ENCODE measurements at places on chromosomes 1 and 21.

DNA sequence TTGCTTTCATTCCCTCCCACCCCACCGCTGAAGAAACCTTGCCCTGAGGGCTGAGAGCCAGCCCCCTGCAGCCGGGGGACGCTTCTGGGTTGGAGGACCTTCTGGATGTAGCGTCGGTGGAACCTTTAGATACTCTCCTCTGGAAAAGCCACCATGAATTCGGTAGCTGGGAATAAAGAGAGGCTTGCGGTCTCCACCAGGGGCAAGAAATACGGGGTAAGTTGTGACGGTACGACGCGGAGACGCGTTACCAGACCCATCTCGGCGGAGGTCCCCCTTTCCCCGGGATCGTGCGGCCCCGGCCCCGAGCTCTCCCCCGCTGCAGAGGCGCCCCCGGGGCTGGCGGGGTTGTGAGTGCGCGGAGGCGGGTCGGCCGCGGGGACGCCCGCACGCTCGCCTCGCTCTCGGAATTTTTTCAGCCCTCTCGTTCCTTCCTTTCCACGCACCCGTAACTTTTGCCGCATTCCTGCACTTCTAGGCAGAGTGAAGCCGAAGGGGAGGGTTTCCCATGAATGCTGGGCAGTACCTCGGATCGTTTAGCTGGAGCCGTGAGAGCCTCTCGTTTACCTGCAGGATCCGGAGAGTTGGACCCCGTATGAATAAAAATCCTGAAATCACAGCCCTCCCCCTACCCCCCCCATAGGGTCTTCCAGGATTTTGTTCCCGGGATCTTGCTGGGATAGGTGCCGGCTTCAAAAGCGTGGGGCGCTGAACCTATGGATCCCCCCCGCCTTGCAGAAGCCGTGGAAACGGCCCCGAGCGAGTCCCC is 671 bp downstream of the KIF26B start:
- peak; percentile 61 for DNase-seq

GRCh38 chr1:167545349-167545748 is 8.2 kb downstream of the CREG1 start:
- no peak for DNase-seq

DNA sequence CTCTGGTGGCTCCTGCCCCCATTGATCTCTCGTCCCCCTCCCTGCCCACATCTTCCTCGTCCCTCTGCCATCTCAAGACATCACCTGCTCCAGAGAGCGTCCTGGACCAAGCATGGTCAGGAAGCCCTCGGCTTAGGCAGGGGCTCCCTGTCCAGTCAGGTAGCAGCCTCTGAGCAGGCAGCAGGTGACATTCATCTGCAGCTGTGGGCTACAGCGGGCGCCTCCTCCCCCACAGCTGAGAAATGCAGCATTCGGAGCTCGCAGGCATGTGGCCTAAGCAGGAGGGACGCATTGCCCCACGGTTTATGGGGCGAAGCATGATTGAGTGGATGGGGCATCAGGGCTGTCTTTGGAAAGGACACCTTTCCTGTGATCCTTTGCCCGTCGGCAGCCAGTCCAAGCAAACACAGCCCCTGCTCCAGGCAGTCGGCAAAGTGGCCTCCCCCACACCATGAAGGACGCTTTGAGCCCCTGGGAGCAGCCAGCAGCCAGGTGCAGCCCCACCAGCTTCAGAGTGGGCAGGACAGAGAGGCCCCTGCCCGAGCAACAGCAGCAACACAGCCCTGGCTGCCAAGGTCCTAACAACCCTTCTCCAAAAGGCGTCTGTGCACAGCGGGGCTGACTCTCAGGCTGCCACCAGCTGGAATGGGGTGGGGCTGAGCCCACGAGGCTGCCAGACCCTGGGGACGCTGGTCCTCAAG is 234.1 kb upstream of the VAMP3 start:
- DNase-seq, result no peak

- no peak for DNase-seq
Observed at GRCh38 chr21:33937931-33938339, 22.3 kb upstream of the ATP5PO start.

GRCh38 chr1:186093437-186093836 is 281.6 kb downstream of the TPR start:
- no peak for DNase-seq

DNA sequence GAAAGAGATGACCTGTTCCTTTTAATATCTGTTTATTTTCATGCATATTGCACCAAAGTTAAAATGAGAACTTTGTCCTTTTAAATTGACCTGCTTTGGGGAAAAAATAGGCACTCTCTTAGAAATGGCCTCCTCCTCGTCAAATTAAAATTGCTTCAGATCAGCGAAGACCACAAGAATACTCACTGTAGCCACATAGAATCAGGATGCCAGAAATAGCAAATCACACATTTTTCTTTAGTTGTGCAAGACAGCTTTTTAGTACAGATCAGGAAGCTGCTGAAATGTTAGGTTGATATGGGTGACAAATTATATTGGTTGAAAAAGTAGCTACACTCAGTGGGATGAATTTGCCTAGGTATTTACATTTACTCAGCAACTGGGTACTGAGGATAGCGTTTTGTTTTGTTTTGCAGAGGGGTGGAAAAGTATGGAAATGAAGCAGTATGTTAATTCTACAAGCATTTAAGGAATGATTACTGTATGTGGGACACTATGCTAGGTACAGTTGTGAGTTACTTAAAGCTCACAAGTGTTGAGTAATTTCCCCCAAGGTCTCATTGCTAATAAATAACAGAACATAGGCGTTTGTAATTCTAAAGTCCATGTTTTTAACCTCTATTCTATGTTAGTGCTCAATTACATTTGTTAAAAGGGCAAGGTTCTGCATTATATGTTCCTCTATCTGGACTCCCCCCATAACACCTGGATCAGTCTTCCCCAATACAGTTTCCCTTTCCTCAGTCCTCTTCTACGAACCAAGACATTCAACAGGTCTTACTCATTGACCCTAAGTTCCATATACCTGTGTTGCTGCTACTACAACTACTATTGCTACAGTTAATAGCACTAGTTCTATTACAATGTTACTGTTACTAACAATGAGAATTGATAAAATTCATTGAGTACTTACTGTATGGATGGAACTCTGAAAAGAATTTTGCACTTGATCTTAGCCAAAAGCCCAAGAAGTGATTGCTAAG is 99.4 kb upstream of the S1PR1 start:
- DNase-seq, result no peak

- DNase-seq, result no peak
Observed at GRCh38 chr21:42317826-42318746, 2.9 kb upstream of the TFF3 start.

DNA sequence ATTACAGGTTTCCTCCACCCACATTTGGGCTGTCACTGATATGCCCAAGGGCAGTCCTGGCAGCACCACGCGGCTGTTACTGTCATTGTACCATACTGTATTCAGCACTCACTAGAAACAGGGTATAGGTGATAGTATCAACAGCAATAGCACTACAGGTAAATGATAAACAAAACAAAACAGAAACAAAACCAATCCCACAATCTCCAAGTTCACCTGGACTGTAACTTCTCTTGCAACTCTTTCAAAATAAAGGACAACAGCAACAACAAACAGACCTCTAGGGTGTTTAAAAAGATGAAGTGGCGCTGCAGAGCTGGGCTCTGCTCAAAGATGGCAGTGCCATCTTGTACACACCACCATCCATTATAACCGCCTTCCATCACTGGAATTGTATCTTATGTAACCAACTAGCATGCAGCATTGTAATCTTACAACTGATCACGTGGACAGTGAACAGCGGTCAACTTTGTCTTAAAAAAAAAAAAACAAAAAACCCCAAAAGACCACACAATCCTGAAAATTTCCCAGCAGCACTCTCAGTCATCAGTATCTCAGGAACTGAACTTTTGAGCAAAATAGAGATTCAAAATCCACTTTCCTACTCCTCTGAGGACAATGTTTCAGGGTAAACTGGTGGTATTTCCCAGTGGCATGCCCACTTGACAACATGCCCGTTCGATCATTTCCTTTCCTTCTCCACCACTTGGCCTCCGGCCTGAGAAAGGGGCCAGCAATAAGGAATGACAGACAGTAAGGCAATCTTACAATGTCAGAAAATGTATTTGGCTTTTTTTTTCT is 3.8 kb downstream of the IRF2BP2 start:
- peak; percentile 77 for DNase-seq

DNA sequence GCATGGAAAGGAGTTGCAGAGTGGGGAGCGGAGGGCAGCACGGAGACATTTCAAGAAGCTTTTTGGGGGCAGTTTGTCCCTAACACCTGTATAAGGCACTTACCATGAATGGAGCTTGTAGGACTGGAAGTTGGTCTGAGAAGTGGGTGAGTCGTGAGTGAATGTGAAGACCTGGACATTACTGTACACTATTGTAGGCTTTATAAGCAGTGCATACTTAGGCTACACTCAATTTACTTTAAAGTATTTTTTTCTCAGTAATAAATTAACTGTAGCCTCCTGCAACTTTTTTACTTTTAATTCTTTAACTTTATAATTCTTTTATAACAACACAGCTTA is 141.6 kb upstream of the ETV3 start:
- no peak for DNase-seq

- no peak for DNase-seq
Observed at GRCh38 chr1:193416226-193417024, 230.0 kb upstream of the B3GALT2 start.

- no peak for DNase-seq
Observed at GRCh38 chr1:222798116-222798515, 16.7 kb upstream of the DISP1 start.

DNA sequence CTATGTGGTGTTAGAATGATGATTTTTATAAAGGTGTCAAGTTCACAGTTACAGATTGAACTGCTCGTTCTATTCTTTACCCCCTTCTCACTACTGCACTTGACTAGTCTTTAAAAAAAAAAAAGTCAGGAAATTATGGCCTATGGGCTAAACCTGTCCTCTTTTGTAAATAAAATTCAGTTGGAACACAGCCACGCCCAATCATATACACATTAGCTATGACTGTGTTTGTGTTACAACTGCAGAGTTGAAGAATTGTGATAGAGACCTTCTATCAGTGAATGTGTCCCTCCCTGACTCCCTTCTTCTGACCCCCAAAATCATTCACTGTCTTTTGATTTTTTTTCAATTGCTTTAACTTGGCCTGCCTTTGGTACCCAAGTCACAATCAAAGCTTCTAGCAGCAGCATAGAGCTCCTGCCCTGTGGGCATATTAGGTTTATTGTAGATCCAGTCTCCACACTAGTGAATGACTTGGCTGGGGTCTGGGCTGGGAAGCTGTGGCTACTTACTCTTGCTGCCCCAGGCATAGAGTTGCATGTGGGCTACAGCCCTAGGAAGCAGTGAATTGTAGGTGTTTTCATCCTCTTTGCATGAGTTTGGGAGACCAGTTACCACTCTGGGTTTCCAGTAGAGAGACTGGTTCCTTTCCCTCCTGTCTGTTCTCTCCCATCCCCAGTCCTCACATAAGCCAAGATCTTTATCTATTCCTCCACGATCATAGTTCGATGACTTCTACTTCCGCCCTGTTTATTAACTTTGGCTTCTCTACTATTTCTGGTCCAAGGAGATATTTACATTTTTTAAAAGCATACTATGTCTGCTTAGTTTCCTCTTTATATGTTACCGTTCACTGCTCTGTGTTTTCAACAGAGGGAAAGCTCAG is 249.9 kb downstream of the FMN2 start:
- no peak for DNase-seq

- DNase-seq, result no peak
Observed at GRCh38 chr1:99326215-99326949, 62.1 kb downstream of the PLPPR4 start.

- no peak for DNase-seq
Observed at GRCh38 chr21:32712043-32712442, 15.8 kb downstream of the SYNJ1 start.

GRCh38 chr1:55047611-55048010 is 8.3 kb downstream of the PCSK9 start:
- DNase-seq, result no peak

DNA sequence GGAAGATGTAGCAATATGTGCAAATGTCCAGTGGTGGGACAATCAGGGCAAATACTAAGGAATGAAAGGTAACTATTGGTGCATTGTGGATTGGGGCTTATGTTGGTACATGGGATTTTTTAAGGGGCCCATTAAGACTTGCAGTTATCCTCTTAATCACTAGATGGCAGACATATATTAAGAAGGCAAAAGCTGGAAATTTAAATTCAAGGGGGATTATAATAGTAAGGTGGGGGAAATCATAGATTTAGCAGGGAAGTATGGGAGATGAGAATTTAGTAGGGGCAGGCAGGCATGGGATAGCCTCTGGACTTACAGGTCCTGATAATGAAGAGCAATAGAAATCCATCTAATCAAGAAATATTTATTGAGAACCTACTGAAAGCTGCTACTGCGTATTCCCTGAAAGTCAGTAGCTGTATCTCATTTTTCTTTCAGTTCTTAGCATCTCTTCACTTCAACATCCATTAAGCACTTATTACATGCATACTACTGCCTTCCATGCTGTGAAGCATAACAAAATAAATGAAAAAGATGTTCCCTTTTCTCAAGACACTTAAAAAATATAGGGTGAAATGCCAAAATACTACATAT is 251.8 kb downstream of the CRB1 start:
- DNase-seq, result peak; percentile 8

GRCh38 chr1:204883405-204883804 is 12.7 kb downstream of the NFASC start:
- no peak for DNase-seq

- DNase-seq, result no peak
Observed at GRCh38 chr1:147270721-147271120, 28.2 kb downstream of the CHD1L start.

DNA sequence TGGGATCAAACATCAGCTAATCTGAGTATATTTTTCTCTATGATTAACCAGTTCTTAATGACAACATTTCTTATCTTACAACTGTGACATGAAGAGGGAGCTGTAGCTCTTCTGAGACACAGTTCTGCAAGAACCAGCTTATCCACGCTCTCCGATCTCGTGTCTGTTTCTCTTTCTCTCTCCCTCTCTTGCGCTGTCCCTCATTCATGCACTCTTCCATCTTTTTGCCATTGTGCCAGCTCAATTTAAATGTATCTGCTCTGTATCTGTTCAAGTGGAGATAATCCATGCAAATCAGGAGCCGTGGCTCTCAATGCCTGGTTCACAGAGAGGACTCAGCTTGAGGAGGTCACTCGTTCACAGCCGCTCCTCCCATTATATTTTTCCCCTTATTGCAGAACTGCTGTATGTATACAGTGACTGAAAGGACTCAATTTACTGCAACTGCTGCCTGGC is 494.7 kb upstream of the ADGRL2 start:
- DNase-seq, result peak; percentile 29

DNA sequence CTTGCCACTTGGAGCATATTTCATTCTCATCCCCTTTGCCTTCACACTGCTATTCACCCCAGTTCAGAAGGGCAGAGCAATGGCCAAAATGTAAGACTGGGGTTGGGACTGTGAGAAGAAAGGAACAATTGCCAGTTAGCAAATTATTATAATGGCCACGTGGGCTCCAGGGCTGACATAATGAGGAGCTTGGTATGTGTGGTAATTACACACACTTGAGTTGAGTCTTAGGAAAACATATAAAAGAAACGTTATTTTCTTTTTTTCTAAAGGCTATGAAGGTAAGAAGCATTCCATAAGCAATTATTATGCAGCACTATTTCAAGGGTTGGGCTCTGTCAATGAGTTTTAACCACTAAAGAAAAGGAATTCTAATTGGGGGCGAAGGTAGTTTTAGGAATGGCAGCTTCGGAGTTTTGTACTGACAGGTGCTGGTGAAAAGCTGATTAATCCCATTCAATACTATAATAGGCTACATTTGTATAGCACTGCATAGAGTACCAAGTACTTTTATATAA is 32.5 kb upstream of the BCL10 start:
- DNase-seq, result no peak
